IMR-90 (cell line): ENCODE measurements at places on chromosomes 11 and 22. TPM values are rescaled to one million over a fixed set of nuclear protein-coding genes. Genes with fewer than 3 reads are reported as not detected.
A peak's percentile ranks its signal among the peaks of the same experiment; 100 is the strongest.

GRCh38 chr22:45616432-45616831 is 55.2 kb upstream of the ATXN10 start:
- H3K27me3 ChIP-seq, result no peaks in the 10 kb centered on the region
- no peak overlapping the region for H3K27ac ChIP-seq
- DNase-seq, result no peak
- no peak overlapping the region for H3K4me3 ChIP-seq
- no peaks in the 10 kb centered on the region for H3K36me3 ChIP-seq

The DRD2 gene
- not detected in 2 replicates for polyA plus RNA-seq

The LDHAL6A gene
- not detected in 2 replicates for polyA plus RNA-seq

DNA sequence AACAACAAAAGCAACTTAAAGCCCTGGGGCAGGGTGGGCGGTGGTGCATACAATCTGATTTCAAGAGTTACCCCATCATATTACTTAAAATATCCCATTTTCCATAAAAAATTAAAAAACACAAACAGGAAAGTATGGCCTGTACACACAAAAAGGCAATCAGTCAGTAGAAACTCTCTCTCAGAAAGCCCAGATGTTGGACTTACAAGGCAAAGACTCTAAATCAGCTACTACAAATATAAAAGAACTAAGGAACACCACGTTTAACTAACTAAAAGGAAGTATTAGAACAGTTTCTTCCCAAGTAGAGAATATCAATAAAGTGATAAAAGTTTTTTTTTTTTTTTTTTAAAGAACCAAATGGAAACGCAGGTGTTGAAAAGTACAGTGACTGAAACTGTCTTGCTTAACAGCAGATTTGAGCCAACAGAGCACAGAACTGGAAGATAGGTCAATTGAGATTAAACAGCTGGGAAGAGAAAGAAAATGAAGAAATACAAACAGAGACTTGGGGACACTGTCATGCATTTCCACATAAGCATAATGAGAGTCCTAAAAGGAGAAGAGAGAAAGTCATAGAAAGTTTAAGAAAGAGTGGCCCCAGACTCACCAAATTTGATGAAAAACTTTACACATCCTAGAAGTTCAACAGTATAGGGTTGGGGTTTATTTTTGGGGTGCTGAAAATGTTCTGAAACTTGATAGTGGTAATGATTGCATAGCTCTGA is 8.6 kb downstream of the SC5D start:
- DNase-seq, result no peak
- no peaks in the 10 kb centered on the region for H3K27me3 ChIP-seq
- no peak overlapping the region for H3K4me3 ChIP-seq
- H3K36me3 ChIP-seq, result peaks cover 3% of the 10 kb centered on the region

- no peak overlapping the region for H3K4me3 ChIP-seq
- H3K27me3 ChIP-seq, result peaks cover 42% of the 10 kb centered on the region
- DNase-seq, result no peak
- no peak overlapping the region for H3K27ac ChIP-seq
- no peaks in the 10 kb centered on the region for H3K36me3 ChIP-seq
- no peaks in the 10 kb centered on the region for H3K4me1 ChIP-seq
Measured at GRCh38 chr22:45884201-45885062, 92.5 kb downstream of the WNT7B start.

- peak; percentile 66 for DNase-seq
- peaks cover 20% of the 10 kb centered on the region for H3K4me1 ChIP-seq
- peak within 1 kb of the TSS; percentile 95 for H3K4me3 ChIP-seq
- H3K36me3 ChIP-seq, result peaks cover 5% of the 10 kb centered on the region
- H3K27ac ChIP-seq, result peak within 1 kb of the TSS; percentile 85
Measured at GRCh38 chr11:64225608-64226506, at the start of the genes NUDT22 and TRPT1. Gene NUDT22 (plus strand): TSS chr11:64226274. CDS start chr11:64226653, 379 bp downstream. Gene TRPT1 (minus strand): TSS chr11:64226186. CDS start chr11:64225860, 326 bp downstream.

DNA sequence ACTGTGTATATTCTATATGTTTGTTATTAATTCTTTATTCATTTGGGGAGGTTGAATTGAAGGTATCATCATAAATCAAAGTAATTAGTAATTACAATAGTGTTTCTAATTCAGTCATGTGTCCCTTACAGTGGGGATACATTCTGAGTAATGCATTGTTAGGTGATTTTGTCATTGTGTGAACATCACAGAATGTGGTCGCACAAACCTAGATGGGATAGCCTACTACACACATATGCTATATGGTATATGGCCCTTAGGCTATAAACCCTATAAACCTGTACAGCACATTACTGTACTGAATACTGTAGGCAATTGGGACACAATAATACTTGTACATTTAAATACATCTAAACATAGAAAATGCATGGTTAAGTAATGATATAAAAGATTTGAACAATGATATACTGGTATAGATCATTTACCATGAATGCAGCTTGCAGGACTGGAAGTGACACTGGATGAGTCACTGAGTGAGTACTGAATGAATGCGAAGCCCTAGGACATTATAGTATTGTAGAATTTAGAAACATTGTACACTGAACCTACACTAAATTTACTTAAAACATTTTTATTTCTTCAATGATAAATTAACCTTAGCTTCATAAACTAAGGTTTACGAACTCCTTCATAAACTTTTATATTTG is 936.2 kb upstream of the CHORDC1 start:
- no peaks in the 10 kb centered on the region for H3K27me3 ChIP-seq
- H3K4me3 ChIP-seq, result no peak overlapping the region
- H3K36me3 ChIP-seq, result no peaks in the 10 kb centered on the region
- no peaks in the 10 kb centered on the region for H3K4me1 ChIP-seq
- peak; percentile 25 for DNase-seq

DNA sequence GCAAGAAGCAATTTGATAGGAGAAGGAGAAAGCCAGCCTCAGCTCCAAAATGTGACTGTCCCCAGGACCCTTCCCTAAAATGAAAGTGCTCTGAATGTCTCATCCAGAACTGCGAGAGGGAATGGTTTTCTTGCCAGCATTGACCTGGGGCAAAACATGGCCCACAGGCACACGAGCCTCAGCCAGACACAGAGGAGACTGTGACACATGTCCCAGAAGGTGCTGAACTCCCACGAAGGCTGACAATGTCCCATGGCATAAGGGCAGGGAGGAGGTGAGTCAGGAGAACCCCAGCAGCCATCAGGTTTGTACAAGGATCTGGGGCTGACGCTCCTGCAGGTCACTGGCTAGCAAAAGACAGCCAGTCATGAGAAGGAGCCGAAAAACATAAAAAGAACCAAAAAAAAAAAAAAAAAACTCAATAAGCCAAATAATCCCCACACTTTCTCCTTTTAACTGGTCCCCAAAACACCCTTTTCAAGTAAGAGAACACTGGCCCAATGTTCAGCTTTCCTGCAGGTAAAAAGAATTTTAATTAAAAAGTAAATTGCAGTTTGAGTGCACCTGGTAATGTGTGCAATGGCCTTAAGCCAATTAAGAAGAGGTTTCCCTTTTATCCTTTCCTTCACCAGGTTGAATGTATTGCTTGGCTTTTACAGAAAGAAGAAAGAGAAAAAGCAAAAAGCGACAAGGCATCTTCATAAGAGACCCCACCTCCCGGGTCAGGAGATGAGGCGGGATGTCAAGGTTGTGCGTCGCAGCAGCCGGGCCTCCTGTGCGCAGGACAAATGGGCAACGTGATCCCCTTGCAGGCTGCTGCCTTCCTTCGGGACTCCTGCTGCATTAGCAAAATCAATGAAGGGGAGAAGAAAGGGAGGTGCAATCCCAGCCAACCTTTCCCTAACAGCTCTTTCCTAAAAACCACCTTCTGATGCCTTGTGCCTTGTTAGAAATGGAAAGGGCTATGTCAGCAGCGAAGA is 43.6 kb downstream of the GALNT18 start:
- no peak overlapping the region for H3K27ac ChIP-seq
- no peaks in the 10 kb centered on the region for H3K4me1 ChIP-seq
- no peak for DNase-seq

- H3K27ac ChIP-seq, result no peak overlapping the region
- H3K36me3 ChIP-seq, result 0 out of 2 replicates have a peak, but pooled peaks cover 2% of the 10 kb centered on the region
- DNase-seq, result no peak
Measured at GRCh38 chr11:100753172-100753543, 66.1 kb downstream of the ARHGAP42 start.

The UPK3A gene
- not detected in 2 replicates for polyA plus RNA-seq

GRCh38 chr11:34345540-34345876 is 12.3 kb downstream of the ABTB2 start:
- peaks cover 27% of the 10 kb centered on the region for H3K4me1 ChIP-seq
- H3K4me3 ChIP-seq, result no peak overlapping the region
- H3K36me3 ChIP-seq, result no peaks in the 10 kb centered on the region
- no peak for DNase-seq
- H3K27me3 ChIP-seq, result peaks cover 7% of the 10 kb centered on the region

- no peak for DNase-seq
- peak overlapping the region; percentile 15; the same call in 1 of the 2 replicates for H3K27ac ChIP-seq
- H3K4me1 ChIP-seq, result no peaks in the 10 kb centered on the region; the same call in 1 of the 2 replicates
- peaks cover 11% of the 10 kb centered on the region for H3K27me3 ChIP-seq
- no peaks in the 10 kb centered on the region for H3K36me3 ChIP-seq
Measured at GRCh38 chr11:122523846-122524805, 131.4 kb upstream of the UBASH3B start.

- H3K27me3 ChIP-seq, result no peaks in the 10 kb centered on the region
- H3K36me3 ChIP-seq, result peaks cover 44% of the 10 kb centered on the region
- DNase-seq, result no peak
- no peak overlapping the region for H3K27ac ChIP-seq
Measured at GRCh38 chr22:40430991-40431390, 60.6 kb downstream of the SGSM3 start.

DNA sequence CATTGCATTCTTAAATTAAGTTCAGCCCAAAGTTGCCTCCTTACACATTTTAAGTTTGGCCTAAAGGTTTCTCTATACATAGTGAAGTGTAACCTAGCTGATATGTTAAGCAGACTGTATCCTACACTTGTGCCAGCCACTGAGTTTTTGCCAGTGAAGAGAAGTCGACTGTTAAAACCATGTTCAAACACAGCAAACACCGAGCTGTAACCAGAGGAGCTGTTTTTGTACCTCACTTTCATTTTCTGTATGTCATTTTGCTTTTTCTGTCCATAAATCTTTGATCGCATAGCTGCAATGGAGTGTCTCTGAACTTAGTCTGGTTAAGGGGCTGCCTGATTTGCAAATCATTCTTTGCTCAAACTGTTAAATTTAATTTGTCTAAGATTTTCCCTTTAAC is 403.7 kb downstream of the LUZP2 start:
- H3K27ac ChIP-seq, result no peak overlapping the region
- H3K4me1 ChIP-seq, result no peaks in the 10 kb centered on the region

GRCh38 chr22:33477120-33478111 is 419.2 kb upstream of the SYN3 start:
- no peak overlapping the region for H3K27ac ChIP-seq
- no peak overlapping the region for H3K4me3 ChIP-seq
- no peaks in the 10 kb centered on the region for H3K36me3 ChIP-seq
- H3K27me3 ChIP-seq, result no peaks in the 10 kb centered on the region
- no peak for DNase-seq

The B3GAT1 gene
- polyA plus RNA-seq, result not detected in 2 replicates

DNA sequence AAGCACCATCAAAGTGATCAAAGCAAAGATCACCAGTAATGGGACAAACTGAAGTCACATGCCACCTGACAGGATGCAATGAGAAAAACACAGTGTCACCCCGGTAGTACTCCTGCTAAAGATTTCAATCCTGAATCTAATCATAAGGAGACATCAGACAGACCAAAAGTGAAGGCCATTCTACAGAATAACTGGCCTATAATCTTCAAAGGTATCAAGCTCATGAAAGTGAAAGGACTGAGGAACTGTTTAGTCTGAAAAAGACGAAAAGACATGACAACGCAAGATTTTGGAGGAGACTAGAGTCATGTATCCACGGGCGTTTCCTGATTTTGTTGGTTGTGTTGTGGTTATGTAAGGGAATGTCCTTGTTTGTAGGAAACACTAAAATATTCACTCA is 42.4 kb upstream of the TSKU start:
- peaks cover 53% of the 10 kb centered on the region for H3K27me3 ChIP-seq
- H3K36me3 ChIP-seq, result no peaks in the 10 kb centered on the region
- H3K4me1 ChIP-seq, result no peaks in the 10 kb centered on the region; the same call in 1 of the 2 replicates
- DNase-seq, result no peak

The MYBPC3 gene
- polyA plus RNA-seq, result not detected in 2 replicates

The IGLL1 gene
- not detected in 2 replicates for polyA plus RNA-seq

DNA sequence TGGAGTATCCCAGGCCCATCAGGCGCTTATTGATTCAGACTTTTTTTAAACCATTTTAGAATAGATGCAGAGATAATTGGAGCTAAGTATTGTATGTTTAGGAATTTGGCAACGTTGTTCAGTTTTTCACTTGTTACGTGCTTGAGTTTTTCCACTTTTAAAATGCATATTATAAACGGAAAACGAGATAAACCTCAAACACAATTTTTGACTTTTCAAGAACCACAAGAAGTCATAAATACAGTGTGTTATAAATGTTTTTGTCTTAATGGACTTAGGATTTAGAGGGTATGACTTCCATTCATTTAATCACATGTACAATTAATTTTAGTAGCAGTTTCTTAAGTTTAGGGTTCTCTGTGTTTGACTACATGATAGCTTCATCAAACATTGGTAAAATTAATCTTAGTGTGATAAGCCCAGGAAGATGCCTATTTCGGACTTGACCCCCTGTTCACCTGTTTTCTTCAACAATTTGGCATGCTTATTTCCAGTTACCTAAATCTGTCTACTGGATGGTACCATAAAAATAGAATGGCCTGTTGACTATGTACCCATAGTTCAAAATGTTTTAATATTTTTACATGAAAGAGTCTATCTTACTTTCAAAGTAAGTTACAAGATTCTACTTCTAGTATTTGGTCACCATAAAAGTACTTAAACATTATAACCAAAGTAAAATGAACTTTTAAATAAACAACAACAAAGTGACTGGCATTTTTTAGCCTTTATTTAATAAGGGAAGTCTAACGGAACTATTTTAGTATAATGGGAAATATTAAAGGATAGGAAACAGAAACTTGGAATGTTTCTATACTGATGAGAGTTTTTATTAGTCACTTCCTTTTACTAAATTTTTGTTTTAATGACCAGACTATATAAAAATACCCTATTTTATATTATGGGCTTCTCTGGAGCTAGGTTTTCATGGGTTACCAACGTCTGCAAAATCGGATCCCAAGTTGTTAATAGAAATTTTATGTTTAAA is 1.4 kb downstream of the ZC3H12C start:
- H3K27me3 ChIP-seq, result no peaks in the 10 kb centered on the region
- no peak for DNase-seq
- peak overlapping the region; percentile 76 for H3K4me3 ChIP-seq
- H3K4me1 ChIP-seq, result peaks cover 6% of the 10 kb centered on the region
- H3K36me3 ChIP-seq, result no peaks in the 10 kb centered on the region

GRCh38 chr11:17551347-17552040 is 4.4 kb downstream of the OTOG start:
- DNase-seq, result no peak
- H3K4me1 ChIP-seq, result no peaks in the 10 kb centered on the region
- no peaks in the 10 kb centered on the region for H3K36me3 ChIP-seq
- peaks cover 13% of the 10 kb centered on the region; the same call in 1 of the 2 replicates for H3K27me3 ChIP-seq
- no peak overlapping the region for H3K27ac ChIP-seq

The PGM2L1 gene
- 0.62 and 0.72 TPM in 2 replicates for polyA plus RNA-seq

DNA sequence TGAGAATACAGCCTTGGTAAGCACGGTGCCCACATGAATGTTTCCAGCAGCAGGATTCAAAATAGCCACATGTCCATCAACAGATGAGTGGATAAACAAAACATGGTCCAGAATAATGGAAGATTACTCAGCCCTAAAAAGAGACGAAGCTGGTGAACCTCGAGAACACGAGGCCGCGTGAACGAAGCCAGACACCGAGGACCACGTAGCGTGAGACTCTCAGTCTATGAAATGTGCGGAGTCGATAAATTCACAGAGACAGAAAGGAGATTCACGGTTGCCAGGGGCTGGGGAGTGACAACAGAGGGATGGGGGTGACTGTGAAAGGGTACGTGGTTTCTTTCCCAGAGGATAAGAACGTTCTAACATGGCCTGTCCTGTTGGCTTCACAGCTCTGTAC is 2.9 kb upstream of the ASCL2 start:
- H3K4me3 ChIP-seq, result no peak overlapping the region
- H3K4me1 ChIP-seq, result no peaks in the 10 kb centered on the region
- H3K27ac ChIP-seq, result no peak overlapping the region
- peaks cover 84% of the 10 kb centered on the region for H3K27me3 ChIP-seq
